ENCODE measurements at places on chromosomes 1 and 21.

DNA sequence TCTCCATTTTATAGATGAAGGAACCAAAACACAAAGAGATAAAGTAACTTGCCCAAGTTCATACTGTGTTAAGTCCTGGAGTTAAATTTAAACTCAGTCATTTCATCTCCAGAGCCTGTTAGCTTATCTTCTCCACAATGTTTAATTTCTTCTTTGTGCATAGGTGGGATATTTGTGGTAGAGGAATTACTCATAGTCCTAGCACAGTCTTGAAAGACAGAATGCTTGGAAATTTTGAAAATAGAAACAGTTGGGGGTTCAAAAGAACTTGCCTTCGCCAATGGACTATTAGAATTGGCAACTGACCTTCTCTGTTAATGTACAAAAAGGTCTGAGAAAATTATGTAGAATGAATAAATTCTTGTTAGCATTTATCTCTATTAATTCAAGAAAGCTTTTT is 832.0 kb upstream of the PRMT6 start:
- no peak for DNase-seq

DNA sequence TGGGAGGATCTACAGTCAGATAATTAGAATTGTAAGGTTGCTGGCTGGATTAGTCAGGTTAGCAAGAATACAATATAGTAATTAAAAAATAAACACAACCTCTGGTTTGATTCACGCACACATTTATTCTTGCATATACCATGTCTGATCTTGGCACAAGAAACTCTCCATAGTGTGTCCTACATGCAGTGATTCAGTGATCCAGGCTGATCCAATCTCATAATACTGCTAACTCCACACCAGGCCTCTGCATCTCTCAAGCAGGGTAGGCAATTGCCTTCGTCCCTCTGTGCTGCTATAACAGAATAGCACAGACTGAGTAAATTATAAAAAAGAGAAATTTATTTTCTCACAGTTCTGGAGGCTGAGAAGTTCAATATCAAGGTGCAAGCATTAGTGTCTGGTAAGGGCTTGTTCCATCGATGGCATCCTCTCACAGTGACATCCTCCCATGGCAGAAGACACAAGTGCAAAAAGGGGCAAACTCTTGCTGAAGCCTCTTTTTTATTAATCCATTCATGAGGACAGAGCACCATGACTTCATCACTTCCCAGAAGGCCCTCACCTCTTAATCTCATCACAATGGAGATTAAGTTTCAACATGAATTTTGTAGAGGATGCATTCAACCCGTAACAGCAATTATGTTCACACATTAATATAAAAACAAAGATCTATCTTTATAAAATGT is 741.0 kb upstream of the NCAM2 start:
- DNase-seq, result peak; percentile 40

DNA sequence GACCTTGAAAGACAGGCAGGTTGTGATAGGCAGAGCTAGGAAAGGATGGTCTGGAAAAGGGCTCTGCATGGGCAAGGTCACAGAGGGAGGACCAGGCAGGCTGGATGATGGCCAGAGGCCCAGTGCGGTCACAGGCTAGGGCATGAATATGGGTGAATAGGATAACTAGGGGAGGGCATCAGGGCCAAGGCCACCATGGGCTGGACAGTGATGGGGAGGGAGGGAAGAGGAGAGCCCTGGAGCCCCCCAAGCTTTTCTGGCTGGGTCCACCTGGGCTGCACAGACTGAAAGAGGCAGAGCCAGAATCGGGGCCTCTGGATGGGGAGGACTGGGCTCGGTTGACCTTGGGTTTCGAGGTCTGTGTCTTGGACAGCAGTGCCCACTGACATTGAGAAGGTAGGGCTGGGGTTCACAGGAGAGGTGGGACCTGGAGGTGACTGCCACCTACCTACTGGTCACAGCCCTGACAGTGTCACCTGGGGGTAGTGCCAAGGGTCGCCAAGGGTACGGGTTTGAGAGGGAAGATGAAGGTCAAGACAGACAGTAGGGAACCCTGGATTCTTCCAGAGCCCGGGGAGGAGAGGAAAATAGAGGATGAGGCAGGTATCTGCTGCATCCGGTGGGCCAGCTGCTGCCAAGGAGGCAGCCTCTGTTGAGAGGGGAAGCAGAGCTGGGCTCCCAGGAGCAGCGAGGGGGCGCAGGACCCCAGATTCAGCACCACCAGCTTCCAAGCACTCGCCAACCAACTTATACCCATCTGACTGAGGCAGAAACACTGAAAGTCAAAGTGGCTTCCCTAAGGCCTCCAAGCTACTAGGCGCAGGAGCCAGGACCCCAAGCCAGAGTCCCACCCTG is 6.1 kb upstream of the NPHP4 start:
- no peak for DNase-seq

DNA sequence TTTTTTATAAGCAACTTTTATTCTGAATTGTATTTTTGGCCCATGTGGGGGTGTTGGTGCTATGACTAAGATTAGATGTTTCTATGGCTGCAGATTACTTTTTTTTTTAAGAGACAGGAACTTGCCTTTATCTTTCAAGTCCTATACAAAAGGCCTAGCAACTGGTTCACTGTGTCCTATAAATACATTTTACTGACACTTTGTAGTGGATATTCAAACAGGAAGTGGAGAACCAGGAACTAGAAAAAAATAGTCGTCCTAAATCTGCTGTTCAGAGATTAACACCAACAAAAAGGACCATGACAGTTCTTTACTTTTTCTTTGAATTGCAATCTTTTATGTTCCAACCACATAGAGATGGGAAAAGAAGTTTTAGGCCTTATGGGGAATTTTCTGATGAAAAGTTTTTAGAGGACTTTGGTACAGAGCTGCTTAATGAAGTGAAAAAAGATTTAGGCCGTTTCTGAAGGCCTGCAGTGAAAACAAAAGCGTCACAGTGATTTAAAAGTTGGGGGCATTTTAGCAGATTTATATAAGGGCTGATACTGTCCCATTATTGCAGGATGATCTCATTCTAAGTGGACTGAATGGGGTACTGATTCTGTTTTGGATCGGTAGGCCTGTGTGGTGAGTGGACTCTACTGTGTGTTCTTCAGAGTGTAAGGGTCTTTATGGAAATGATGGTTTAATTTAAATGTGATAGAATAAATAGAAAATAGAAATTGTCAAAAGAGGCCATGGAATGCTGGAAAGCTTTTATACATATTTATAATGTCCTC is 136.4 kb upstream of the DEPDC1 start:
- DNase-seq, result no peak

GRCh38 chr21:35484851-35485250 is 435.7 kb upstream of the RUNX1 start:
- no peak for DNase-seq

Data from K562 (cell line).